Jurkat, Clone E6-1 (cell line): ENCODE measurements at places on chromosomes 6 and 20.

DNA sequence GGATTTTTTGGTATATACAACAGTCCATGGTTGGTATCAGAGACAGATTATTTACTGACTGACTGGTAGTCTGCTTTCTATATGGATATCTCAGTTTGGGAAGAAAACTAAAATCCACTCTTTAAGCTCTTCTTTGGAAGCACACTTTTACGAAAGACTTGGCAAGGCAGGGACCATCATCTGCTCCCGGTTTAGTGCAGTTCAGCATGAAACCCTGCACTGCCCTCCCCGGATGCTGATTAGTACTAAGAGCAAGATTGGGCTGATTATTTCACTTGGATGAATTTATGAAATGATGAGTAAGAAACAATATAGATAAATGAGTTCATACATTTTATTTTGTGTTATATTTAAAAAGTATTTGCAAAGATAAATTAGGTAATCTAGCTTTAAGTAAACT is 56.3 kb downstream of the RGS17 start:
- DNase-seq: no peak

- no peak for DNase-seq
These were observed 36.3 kb upstream of the DACT2 start for GRCh38 chr6:168355716-168356522.

DNA sequence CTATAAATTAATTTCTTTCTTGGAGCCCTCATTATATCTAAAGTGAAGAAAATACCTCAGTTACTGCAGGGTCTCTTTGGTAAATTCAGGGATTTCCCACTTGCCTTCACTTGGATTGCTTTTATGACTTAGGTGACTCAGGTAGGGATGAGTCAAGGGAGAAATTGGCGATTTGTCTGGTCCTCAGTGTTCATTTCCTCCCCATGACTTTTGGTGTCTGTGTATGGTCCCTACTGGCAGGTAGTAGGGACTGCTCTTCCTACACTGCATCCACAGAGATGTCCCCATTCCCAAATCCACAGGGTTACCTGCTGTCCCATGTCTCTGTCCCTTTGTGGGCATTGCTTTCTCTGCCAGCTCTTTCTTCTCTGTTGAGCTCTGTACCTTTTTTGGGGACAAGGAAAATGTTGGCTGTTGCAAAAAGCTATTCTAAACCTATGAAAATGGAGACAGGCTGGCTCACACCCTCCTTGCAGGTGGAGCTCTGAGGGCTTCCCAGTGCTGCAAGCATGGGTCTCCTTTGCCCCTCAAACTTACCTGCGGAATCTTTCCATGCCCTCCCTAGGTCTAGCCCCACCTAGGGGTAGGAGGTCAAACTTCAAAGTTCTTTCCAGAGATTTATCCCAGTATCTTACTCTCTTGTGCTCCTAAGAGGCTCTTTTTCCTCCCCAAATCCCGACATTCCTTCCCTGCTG is 211.9 kb downstream of the ZNF217 start:
- DNase-seq: no peak

DNA sequence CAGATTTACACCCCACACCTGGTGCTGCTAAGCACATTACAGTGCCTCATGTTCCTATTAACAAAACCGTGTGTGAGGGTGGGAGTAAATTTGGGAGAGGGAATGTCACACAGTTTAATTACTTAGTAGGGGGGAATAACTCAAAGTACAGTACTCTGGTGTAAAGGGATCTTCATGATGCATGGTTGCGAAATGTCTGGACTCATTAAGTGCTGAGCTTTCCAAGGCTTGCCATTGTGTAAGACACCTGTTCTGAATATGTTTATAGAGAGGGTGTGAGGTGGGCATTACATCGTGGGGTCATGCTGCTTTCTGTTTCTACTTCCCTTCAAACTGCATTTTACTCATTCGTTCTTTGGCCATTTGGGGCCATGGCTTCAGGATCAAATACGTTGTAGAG is 181.2 kb downstream of the ADGRG6 start:
- DNase-seq: no peak

DNA sequence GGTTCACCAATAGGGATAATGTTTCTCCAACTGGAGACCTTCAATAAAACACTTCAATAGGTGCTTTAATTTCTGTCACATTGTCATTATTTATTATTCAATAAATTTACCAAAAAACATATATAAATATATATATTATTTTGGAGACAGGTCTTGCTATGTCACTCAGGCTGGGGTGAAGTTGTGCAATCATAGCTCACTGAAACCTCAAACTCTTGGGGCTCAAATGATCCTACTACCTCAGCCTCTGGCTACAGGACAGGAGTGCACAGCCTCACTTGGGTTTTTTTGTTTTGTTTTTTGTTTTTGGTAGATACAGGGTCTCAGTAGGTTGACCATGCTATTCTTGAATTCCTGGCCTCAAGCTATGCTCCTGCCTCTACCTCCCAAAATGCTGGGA is 9.9 kb downstream of the SMLR1 start:
- no peak for DNase-seq

DNA sequence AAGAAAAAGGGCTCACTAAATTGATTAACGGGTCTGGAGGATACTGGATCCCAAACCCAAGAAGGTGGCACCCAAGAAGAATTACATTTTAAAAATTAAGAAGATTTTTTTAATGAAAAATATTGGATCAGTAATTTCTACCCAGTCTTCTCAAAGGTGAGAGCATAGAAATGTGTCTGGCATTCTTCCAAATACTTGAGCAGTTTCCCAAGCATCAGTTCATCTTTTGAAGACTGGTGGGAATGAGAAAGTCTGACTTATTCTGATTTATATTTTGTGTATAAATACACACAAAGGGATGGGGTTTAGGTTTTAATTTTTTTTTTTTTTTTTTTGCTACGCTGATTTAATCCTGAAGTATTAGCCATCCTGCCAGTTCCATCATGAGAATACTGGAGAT is 3.3 kb downstream of the MGME1 start:
- no peak for DNase-seq

DNA sequence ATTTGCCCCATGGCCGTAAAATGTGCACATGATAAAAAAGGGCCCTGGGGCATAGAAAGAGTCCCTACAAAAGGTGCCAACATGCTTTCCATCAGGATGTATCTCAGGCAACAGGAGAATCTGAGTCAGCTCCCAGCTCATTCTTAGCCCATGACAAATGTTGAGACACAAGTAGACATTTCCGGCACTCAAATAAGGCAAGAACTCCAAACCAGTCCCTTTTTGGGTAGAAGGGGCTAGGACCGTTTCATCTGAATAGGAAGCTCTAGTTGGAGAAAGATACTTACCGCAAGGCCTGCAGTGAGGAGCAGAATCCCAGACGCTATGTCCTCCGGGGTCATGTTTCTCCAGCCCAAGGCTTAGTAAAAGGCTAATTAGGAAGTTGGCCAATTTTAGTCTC is 261.0 kb upstream of the RIN2 start:
- no peak for DNase-seq
